ENCODE measurements at places on chromosomes 16 and 17.

GRCh38 chr17:80625627-80626026, 81.0 kb downstream of the RPTOR start:
- DNase-seq, result no peak

- DNase-seq, result no peak
These were observed 57.5 kb downstream of the CYTH1 start for GRCh38 chr17:78724544-78724943.

DNA sequence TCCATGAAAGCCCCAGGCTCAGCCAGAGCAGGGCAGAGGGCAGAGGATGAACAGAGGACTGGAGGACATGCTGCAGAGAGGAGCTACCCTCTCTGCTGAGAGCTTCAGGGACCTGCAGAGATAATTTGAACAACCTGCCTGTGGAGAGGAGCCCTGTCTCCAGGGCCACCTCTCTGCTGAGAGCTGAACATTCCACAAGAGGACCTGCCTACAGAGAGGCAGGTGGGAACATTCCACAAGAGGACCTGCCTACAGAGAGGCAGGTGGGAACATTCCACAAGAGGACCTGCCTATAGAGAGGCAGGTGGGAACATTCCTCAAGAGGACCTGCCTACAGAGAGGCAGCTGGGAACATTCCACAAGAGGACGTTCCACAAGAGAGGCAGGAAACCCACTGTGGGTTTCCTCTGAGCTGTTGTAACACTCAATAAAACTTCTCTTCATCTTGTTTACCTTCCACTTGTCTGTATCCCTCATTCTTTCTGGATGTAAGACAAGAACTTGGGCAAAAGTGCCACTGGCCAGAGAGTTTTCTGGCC, 551.9 kb upstream of the CA10 start:
- DNase-seq, result no peak

- DNase-seq, result no peak
These were observed 1.1 kb upstream of the THRA start for GRCh38 chr17:40061609-40062038.

GRCh38 chr16:89000207-89000959, 23.4 kb upstream of the CBFA2T3 start:
- DNase-seq, result no peak

- DNase-seq, result no peak
These were observed 10.9 kb upstream of the ST6GALNAC1 start for GRCh38 chr17:76654408-76654807.

- no peak for DNase-seq
These were observed 503 bp downstream of the C16orf54 start for GRCh38 chr16:29745121-29745852.

DNA sequence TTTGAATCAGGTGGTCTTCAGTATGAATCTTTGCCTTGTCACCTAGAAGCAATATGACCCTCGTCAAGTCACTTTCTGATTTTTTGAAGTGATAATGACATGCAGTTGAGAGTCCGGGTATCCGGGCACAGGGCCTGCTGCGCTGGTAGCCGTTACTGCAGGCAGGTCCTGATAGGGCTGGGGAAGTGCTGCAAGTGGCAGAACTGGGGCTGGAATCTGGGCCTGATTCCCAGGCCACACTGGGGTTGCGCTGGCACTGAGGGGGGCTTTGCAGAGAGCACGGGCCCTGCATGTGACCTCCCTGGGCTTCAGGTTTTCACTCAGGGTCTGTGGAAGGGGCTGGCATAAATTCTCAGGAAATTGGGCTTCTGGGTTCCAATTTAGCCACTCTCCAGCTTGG, 3.0 kb downstream of the PPP4C start:
- DNase-seq, result no peak

- DNase-seq, result no peak
These were observed 4.8 kb upstream of the VAC14 start for GRCh38 chr16:70805787-70806186.

DNA sequence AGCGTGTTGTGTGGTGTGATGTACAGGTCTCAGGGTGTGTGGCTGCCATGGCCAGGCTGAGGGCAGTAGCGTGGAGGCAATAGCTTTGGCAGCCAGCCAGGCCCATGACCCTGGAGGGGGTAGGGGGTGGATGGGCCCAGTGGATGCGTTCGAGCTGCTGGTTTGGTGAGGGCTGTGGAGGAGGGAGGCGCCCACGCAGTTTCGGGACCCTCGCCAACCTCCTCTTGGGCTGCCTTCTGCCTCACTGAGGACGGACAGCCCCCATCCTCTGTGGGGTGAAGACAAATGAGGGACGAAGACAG, 238.6 kb upstream of the GSE1 start:
- no peak for DNase-seq

- no peak for DNase-seq
These were observed 26.0 kb downstream of the KCNJ16 start for GRCh38 chr17:70100983-70101382.

DNA sequence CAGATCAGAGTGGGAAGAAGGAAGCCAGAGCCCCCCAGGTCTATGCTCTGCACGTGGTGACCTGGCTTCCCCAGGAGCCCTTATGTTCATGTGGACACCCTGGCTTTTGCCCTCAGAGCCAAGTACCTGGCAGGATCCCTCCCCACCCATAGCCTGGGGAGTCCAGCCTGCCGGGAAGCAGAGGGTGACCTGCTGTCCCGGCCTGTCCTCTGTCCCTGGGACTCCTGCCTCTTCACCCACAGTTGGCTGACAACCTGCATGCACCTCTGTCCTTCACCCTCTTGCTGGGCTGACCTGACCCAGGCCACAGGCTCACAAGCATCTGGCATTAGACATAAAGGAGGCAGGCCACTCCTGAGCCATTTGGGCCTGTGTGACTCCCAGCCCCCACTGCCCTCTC, 60.2 kb downstream of the SMPD3 start:
- no peak for DNase-seq

GRCh38 chr16:48629016-48629415, 19.0 kb upstream of the N4BP1 start:
- DNase-seq, result no peak

DNA sequence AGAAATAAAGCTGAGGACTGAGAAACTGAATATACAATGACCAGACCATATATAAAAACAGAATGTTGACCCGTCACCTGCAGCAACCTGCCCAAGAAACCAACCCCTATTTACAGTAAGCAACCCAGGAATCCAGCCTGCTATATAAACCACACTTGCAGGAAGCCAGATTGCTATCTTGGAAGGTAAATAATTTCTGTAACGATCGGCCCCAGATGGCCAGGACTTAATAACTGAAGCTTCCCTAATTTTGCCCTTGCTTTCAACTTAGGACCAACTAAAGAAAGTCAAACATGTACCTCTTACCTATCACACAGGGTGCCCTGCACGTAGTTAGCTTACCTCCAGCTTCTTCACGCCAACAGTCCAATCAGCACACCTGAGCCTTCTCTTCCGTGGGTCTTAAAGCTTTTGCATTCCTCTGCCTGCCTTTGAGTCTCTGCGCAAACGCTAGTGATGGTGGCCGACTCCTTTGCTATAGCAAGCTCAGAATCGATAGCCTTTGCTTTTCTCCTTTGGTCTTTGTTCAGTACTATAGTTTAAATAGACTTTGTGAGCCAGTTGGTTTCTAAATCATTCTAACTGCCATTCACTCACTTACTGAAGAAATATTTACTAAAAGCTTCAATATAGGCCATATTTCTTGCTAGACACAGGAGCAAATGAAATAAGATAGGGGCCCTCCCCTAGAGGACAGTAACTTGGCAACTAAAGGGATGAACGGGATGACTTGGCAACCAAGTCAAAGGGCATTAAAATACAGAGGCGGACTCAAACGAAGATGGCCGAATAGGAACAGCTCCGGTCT, 31.3 kb downstream of the MPHOSPH6 start:
- DNase-seq, result peak; percentile 82

DNA sequence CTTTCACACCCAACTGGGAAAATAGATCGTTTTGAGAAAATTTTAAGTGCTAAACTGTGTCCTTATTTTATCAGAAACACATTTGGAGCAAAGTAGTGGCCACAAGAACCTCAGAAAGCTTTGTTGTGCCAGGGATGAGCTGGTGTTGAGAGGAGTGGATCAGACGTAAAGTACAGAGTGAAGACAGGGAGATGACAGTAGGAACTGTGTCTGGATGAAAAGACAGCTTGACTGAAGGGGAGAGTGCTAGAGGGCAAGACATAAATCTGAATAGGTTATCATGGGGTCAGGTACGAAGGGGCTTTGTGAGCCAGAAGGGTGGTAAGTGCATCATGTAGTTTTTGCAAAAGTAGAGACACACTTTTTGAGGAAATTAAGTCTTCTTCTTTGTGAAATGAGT, 39.3 kb upstream of the CARMIL2 start:
- no peak for DNase-seq

GRCh38 chr17:54259476-54259875, 436.7 kb downstream of the KIF2B start:
- no peak for DNase-seq

GRCh38 chr17:36978810-36979564, 30.2 kb downstream of the AATF start:
- peak; percentile 43 for DNase-seq

- peak; percentile 60 for DNase-seq
These were observed 9.4 kb downstream of the CMC2 start for GRCh38 chr16:80997139-80997798.

GRCh38 chr17:22273308-22273707, 581.0 kb downstream of the KCNJ18 start:
- DNase-seq, result no peak

DNA sequence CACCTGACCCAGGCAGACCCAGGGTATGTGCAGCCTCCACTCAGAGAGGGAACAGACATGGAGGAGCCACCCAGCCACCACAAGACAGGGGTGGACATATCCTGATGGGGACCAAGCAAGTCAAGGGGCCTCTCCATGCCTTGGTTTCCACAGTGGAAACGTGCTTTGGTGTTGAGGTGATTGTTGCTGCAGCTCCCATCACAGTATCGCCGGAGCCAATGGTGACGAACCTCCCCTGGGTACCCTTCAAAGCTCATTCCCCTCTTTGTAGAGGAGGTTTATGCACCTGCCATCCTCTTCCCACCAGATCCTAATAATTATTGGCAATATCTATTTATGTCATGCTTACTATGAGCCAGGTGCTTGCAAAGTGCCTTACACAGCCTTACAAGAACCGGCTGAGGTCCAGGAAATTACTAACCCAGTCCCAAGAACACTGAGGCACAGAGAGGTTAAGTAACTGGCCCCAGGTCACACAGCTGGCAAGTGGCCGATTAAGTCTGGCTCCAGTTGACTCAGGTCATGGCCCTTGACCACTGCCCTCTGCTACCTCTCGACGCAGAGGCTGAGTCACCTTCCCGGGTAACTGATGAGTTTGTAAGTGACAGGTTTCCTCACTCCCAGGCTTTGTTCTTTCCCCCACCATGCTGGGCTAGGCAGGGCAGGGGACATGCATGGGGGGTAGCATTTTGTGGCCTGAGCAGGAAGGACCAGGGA, 20.6 kb downstream of the SLC12A3 start:
- no peak for DNase-seq

GRCh38 chr17:36072431-36073121, 8.5 kb downstream of the CCL18 start:
- DNase-seq, result peak; percentile 74

GRCh38 chr17:50037321-50038107, 18.4 kb upstream of the ITGA3 start:
- DNase-seq, result peak; percentile 46

DNA sequence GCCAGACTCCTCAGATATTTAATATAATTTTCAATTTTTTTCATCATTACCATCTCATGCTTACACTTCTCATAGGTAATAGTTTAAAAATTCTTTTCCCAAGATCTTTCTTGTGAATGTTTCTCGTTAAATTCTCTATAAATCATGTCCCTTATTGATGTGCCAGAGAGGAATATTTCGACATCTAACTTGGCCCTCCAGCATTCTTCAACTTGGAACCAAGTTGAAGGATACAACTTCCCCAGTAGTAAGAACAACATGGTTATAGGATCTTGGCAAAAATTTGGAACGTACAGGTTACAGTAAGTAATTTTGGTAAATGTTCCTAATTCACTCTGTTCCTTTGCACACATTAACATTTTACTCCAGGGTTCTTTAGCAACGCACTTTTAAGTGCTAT, 731.8 kb downstream of the CDH11 start:
- DNase-seq, result no peak

DNA sequence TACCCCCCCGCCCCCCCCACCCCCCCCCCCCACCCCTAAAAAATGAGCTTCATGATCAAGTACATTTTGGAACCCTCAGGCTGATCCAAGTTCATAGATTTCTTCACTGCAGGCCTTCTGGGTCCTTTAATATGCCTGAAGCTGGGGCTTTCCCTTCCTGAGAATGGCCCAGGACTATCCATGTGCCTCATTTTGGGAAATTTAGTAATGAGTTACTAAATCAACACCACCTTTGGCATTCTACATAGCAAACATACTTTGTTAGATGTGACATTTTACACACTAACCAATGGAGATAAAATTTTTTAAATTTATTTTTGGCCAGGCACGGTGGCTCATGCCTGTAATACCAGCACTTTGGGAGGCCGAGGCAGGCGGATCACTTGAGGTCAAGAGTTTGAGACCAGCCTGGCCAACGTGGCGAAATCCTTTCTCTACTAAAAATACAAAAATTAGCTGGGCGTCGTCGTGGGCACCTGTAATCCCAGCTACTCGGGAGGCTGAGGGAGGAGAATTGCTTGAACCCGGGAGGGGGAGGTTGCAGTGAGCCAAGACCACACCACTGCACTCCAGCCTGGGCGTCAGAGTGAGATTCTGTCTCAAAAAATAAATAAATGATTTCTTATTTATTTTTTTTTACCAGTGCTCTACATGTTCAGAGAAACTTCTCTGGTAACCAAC, 14.0 kb downstream of the HERPUD1 start:
- DNase-seq, result no peak

DNA sequence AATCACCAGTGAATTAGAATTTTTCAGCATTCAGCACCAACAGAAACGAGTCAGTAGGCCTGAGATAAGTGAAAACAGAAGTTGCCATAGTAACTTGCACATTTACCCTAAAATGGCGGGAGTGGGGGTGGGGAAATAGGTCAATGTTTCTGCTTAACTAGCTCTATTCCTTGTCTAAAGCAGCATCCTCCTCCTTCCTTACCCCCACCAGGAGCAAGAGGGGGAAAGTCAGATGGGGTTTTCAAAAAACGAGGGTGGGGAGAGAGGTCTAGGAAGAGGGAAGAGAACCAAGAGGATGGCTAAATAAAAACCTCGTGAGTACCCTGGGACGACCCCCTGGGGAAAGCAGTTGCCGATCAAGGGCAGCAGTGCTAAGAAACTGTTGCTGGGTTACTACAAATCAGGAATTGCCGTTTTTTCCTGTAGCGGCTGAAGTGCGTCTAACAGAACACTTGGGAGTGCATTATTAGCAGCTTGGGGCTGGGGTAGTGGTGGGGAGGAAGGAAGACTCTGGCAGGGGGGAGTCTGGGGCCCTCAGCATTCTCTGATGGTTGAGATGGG, 34.4 kb upstream of the MNT start:
- no peak for DNase-seq

DNA sequence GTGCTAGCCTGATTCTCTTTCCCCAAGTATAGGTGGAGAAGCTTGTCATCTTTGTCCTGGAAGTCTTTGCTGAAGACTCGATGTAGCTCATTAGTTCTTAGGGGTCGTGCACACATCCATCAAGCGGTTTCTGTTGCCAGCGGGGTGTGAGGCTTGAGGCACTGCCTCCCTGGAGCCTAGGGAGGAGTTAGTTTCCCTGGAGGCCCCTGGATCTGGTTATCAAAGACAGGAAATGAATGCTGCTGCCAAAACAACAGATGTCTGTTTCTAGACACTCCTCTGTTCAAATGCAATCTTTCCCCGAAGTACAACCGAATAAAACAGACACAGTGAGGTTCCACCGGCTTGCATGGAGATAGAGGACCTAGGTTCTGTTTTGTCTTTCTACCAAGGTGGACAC, 17.5 kb downstream of the HS3ST4 start:
- no peak for DNase-seq

Measured in HT-29 (cell line).